Cardiac atrium fibroblast (primary cell): ENCODE measurements at places on chromosomes 3 and 15. TPM values are rescaled to one million over a fixed set of nuclear protein-coding genes. Genes with fewer than 3 reads are reported as not detected.

The GPR176 gene
- 70.0 and 108 TPM in 2 replicates for total RNA-seq

The ADIPOQ gene
- not detected in 2 replicates for total RNA-seq

The MESP2 gene
- total RNA-seq, result 0.65 TPM in 1 of 2 replicates, not detected in the other

The CCR3 gene
- total RNA-seq, result not detected in 2 replicates
